ENCODE measurements at places on chromosomes 3 and 15. TPM values are rescaled to one million over a fixed set of nuclear protein-coding genes. Genes with fewer than 3 reads are reported as not detected.

The GHSR gene
- not detected for total RNA-seq

The CCDC39 gene
- not detected for total RNA-seq

The GOLGA8T gene
- 0.23 TPM for total RNA-seq

The PLSCR5 gene
- total RNA-seq, result not detected

The ADAMTS9 gene
- 72.1 TPM for total RNA-seq

All from glomerular endothelial cell (primary cell).